ENCODE measurements at places on chromosomes 11 and 22.

- DNase-seq: no peak
Measured at GRCh38 chr22:42813501-42813900, 43.6 kb downstream of the ARFGAP3 start.

GRCh38 chr11:44853666-44854065, 97.0 kb downstream of the TP53I11 start:
- DNase-seq: no peak

GRCh38 chr22:32546496-32546895, 71.9 kb downstream of the FBXO7 start:
- DNase-seq: no peak

DNA sequence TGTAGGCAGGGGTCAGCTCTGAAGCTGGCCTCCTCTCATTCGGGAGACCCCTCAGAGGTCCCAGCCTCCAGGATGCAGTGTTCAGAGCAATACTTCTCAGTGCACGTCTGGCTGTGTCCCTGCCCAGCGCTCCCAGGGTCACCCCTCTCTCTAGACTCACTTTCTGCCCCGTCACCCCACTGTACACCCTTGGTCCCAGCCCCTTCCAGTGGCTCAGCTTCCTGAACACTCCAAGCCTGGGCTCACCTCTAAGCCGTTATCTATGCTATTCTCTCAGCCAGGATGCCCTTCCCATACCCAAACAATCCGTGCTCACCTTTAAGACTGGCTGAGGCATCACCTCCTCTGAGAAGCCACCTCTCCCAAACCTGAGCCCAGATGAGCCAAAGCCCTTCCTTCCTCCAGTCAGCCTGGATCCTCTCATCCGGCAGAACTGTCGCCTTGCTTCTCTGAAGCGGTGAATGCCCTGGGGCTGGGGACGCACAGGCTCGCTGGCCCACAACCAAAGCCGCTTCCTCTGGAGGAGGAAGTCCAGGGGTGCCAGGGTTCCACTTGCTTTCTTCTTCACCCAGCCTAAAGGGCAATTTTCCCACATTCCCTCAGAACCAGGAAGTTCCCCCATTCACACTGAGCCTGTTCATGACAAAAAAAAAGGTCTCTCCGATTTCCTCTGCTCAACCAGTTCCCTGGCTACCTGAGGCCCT, 13.7 kb upstream of the CDKN1C start:
- DNase-seq: no peak

Data from coronary artery (tissue), 2 donors.